ENCODE measurements at places on chromosomes 6 and 20. TPM values are rescaled to one million over a fixed set of nuclear protein-coding genes. Genes with fewer than 3 reads are reported as not detected.
A peak's percentile ranks its signal among the peaks of the same experiment; 100 is the strongest.

DNA sequence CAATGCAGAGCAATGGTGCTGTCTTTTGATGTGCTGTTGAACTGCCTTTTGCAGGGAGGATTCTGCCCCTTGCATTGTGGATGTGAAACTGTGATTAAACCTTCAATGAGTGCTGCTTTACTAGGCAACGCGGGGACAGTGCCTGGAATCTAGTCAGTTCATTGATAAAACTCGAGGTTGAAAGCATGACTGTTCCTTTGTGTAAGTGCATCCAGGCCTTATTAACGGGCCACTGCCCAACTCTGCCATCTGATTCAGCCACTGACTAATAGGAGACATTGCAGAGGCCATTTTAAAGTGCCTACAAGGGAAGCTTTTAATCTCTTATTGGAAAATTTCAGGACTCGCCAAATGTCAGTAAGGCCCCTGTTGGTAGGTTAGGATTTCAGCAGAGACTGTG lies 49.3 kb downstream of the SLC35F1 start:
- DNase-seq, result no peak

Gene OTOR
- not detected for total RNA-seq

Gene PNPLA1
- not detected for total RNA-seq

Gene GGTLC1
- total RNA-seq, result not detected

GRCh38 chr6:37257634-37258404 lies at the start of the genes TBC1D22B and TMEM217:
Gene TBC1D22B (plus strand): TSS chr6:37257772. CDS start chr6:37257918, 146 bp downstream.
Gene TMEM217 (minus strand): TSS chr6:37258144. CDS start chr6:37219030, 39,114 bp downstream.
- DNase-seq, result peak; percentile 96

GRCh38 chr20:36543184-36544133 lies 2.1 kb downstream of the MYL9 start:
- DNase-seq, result no peak

Gene PTCRA
- not detected for total RNA-seq

GRCh38 chr20:44400970-44401769 lies 45.7 kb downstream of the HNF4A start:
- no peak for DNase-seq

GRCh38 chr6:109060571-109060970 lies 34.1 kb downstream of the SESN1 start:
- no peak for DNase-seq

Data from activated naive CD8-positive, alpha-beta T cell treated with anti-CD3 and anti-CD28 coated beads for 36 hours (primary cell).